ENCODE measurements at places on chromosomes 6 and 20.

- no peak for DNase-seq
These were observed 58.4 kb downstream of the TRERF1 start for GRCh38 chr6:42393339-42393738.

- DNase-seq = no peak
These were observed 110.4 kb downstream of the ADGB start for GRCh38 chr6:146709036-146709622.

- DNase-seq = no peak
These were observed 206.1 kb upstream of the PRDM1 start for GRCh38 chr6:105880030-105880492.

GRCh38 chr6:167819576-167819975 lies 7.1 kb upstream of the AFDN start:
- DNase-seq = no peak

DNA sequence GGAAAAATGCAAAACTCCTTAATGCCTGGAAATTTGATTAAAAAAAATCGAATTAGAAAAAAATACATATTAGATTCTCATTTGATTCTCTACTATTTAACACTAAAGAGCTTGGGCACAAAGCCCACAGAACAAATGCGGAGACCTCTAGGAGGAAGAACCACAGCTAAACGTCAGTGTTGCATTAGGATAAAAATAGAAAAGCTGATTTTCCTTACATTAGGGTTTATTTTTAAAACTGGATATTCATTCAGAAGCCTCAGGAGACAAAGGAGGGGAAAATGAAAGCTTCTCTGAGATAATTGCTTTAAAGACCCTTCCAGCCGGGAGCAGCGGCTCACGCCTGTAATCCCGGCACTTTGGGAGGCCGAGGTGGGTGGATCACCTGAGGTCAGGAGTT lies 77.3 kb downstream of the ECT2L start:
- DNase-seq = no peak

DNA sequence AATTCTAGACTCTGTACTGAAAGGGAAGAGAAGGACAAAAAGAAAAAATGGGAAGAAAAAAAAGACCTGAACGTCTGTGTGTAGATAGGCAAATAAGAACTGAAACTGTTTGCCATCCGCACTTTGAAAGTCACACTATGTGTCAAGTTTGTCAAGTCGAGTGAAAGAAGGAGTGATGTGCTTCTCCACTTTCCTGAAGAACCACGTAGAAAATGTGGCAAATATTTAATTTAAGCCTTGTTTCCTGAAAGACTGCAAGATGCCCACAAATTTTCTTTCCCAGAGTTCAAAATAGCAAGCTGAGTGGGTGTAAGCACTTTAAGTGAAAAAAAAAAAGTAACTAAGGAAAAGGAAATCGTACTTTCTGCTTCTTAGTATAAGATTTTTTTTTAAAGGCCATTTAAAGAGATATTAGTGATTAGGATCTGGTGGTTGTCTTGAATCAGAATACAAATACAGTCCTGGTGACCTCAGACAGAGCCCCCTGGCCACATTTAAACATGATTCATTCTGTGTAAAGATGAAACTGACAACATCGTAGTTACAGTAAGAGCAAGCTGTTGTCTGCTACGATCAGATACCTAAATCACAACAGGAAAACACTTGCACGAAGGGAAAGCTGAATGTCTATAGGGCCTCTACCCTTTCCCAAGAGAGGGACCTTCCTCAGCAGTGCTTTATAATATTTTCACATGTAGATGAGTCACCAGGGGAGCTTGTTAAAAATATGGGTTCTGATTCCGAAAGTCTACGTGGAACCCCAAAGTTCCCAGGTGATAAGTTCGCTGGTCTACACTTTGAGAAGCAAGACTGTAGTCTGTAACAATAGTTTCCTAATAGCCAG lies 102.3 kb downstream of the HIVEP2 start:
- no peak for DNase-seq

DNA sequence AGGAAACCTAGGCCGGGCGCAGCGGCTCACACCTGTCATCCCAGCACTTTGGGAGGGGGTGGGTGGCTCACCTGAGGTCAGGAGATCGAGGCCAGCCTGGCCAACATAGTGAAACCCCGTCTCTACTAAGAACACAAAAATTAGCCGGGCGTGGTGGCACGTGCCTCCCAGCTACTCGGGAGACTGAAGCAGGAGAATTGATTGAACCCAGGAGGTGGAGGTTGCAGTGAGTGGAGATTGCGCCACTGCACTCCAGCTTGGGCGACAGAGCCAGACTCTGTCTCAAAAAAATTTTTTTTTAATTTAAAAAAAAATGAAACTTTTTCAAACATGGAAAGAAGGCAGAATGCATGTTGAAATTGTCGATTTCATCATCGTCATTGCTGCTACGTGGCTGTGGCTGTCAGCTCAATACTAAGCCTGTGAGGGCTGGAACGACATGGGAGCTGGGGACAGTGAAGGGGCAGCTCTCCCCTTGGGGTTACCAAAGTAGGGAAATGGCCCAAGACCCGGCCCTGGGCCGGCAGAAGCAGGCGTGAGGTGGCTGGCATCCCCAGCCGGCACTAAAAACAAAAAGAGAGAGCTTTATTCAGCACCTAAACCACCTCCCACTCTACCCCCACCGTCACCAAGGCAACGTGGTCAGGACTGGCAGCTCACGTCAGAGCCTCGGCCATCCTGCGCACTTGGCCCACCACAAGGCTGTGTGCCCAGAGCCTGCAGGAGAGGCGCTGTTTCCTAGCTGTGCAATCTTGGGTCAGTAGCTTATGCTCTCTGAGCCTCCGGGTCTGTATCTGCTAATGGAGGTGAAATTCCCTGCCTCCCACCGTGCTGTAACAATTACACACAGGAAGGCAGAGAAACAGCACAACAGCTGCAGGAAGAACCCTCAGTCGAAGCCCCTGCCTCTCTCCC lies 30.8 kb downstream of the AGPAT4 start:
- DNase-seq = peak; percentile 35

DNA sequence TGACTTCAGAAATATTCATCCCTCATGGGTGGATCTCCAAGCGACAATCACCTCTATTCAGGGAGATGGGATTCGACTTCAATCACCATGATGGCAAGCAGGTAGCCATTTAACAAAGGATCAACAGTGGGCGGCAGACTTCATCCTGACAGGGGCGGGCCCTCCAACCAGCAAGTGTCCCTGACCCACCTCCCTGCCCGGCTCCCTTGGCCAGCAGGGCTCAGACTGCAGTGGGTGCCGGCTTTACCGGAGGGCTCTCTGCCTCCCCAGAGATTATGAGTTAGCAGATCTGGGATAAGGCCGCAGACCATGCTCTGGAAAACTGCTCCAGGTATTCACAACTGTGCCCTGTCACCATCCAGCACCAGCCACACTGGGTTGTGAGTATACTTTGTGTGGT lies 39.4 kb downstream of the PPP1R3G start:
- no peak for DNase-seq

DNA sequence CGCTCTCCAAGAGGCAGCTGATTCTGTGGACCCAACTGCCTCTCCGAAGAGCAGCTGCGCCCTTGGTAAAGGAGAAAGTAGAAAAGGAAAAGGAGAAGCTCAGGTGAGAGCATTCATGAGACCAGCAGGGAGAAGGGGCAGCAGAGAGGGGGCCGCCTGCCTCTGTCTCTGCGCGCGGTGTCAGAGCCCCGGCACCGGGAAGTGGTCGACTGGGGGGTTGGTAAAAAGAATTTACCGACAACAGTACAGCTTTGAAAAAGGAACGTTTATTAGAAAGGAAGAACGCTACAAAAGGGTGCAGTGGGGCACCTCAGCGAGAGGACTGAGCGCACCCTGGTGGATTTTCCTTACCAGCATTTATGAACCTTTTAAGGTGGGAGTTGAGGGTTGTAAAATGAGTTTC lies 61.9 kb downstream of the GPR6 start:
- no peak for DNase-seq

GRCh38 chr20:47280668-47281067 lies 75.8 kb downstream of the ZMYND8 start:
- no peak for DNase-seq

- no peak for DNase-seq
These were observed 106.7 kb upstream of the FLRT3 start for GRCh38 chr20:14444106-14444505.

DNA sequence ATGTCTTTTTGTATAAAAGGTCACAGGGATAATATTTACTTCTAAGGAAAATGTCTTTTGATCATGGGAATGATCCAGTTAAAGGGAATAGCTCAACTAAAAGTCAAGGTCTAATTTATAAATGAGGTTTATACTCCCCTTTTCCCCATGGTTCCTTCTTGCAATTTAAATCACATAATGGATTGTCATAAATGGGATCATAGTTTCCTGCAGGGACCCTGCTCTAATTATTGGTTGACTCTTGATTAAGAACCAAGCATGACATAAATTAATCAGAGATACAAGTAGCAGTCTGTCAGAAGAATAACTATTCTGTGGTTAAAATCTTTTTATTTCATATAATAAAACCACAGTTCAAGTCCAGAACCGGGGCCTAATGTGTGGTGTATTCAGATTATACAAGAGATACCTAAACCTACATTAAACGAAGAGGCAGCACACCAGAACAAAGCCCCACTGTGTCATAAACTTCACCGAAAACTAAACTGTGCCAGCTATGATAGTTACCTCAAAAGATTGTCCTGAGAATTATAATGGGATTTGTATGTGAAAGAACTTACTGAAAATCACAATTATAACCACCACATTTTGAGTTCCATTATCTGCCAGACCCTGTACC lies 43.0 kb upstream of the CD83 start:
- DNase-seq = no peak

DNA sequence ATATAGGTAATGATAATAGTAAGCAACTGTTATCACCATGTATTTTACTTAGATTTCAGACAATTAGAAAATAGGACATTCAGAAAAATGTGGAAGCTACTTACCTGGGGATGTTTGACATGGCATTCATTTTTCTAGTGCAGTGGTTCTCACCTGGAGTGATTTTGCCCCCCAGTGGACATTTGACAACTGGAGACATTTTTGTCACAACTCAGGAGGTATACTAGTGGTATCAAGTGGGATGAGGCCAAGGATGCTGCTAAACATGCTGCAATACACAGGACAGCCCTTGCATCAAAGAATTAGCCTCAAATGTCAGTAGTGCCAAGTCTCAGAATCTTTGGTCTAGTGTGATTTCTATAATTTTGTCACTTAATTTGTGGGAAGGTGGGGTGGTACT lies 36.1 kb downstream of the NUS1 start:
- DNase-seq = no peak

DNA sequence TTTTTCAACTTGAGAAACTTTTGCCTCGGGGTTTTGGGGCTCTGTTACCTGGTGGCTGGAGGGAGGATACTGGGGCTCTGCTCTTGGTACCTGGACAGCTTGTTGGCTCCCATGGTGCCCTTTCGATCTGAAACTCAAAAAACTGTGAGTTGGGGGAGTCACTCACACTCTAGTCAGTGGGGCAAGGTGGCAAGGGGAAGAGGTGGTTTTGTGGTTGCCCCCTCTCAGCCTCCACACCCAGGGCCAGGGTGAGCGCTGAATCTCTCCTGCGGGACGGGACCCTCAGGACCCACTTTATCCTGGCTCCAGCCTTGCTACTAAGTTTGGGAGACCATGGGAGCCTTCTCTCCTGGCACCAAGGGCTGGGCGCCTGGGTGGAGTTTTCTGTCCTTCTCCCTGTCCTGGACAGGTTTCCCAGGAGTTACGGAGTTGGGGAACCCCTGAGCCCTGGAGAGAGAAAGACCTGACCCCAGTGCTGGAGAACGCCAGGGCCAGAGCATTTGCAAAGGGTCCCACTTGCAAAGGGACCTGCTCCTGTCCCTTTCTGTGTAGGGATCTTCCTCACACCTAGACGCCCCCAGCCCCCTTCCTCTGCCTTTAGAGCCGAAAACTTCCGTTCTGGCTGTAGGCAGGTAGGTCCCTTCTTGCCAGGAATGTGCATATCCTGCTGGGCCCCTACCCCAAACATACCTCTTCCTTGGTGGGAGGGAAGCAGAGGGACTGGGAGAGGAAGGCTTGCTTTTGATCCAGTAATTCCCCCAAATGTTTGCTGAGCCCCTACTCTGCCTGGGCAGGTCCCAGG lies 2.9 kb downstream of the FOXP4 start:
- DNase-seq = no peak

DNA sequence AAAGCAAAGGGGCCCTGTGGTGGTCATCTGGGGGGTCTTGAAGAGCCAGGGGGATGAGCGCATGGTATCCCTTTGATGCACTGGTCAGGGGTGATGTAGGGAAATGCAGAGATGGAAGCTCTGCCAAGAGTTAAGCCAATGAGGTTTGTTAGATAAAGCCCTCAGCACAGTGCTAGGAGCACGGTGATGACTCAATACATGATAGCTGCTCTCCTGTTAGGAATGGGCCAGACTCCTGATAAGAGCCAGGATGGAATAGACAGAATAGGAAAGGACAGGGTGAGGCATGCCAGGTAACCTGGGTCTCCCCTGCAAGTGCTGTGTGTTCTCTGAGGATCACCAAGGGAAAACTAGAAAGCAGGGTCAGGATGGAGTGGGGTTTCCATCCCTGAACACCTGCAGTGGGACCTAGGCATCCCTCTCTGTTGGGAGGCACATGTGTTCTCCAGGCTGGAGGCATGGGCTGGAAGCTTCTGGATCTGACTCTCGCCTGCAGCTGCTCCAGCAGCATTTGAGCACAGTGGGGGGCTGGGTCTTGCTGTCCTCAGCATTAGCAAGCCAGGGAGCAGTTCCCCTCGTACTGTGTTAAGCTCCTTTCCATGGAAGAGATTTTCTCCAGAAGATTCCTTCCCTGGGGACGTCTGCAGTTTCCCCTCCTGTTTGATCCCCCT lies 71.8 kb upstream of the TIAM2 start:
- DNase-seq = no peak

- no peak for DNase-seq
These were observed 20.0 kb upstream of the CDYL start for GRCh38 chr6:4756247-4756646.

GRCh38 chr20:58695895-58696375 lies 3.3 kb downstream of the NPEPL1 start:
- DNase-seq = no peak

DNA sequence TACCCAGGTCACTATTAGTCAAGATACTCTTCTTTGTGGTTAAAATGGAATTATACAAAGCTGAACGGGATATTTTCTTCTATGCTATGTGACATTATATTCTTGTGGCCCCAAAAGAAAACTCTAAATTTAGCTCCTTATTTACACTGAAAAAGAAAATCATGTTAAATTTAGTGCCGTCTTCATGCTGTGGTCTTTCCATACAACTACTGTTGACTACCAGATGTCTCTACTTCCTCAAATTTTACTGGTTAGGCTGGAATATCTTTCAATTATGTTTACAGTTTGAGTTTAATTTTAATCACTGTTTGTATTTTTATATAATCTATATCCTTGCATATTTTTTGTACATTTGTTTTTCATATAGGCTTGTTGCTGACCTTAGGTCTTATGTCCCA lies 95.6 kb upstream of the FOXO3 start:
- no peak for DNase-seq

- no peak for DNase-seq
These were observed 2.0 kb upstream of the C20orf144 start for GRCh38 chr20:33660035-33660684.

- no peak for DNase-seq
These were observed 128.5 kb downstream of the HFE start for GRCh38 chr6:26215585-26216358.

- no peak for DNase-seq
These were observed 979.6 kb downstream of the TFAP2A start for GRCh38 chr6:9435281-9435680.

GRCh38 chr6:131861381-131861780 lies 53.6 kb downstream of the ENPP1 start:
- no peak for DNase-seq

All from stimulated activated CD8-positive, alpha-beta memory T cell treated with anti-CD3 and anti-CD28 coated beads, Interleukin-4, amount 100 ng/mL, for 4 hours (primary cell).